ENCODE measurements at places on chromosomes 3 and 15.

DNA sequence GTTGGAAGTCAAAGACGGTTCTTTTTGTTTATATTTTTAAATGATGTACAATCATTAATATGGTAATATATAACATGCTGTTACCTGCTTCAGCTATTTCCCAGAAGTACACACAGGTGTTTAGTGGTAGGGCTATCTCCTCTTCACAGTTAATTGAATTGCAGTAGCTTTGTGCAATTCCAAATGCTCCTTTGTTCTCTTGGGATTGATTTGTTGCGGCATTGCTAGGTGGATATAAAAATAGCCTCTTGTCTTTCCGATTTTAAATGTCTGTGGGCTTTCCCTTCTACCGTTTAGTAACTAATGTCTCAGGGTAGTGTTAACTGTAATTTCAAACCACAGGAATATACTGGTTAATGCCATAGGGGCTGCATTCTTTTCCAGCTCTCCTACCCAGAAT lies 307.6 kb upstream of the SLITRK3 start:
- DNase-seq, result no peak

DNA sequence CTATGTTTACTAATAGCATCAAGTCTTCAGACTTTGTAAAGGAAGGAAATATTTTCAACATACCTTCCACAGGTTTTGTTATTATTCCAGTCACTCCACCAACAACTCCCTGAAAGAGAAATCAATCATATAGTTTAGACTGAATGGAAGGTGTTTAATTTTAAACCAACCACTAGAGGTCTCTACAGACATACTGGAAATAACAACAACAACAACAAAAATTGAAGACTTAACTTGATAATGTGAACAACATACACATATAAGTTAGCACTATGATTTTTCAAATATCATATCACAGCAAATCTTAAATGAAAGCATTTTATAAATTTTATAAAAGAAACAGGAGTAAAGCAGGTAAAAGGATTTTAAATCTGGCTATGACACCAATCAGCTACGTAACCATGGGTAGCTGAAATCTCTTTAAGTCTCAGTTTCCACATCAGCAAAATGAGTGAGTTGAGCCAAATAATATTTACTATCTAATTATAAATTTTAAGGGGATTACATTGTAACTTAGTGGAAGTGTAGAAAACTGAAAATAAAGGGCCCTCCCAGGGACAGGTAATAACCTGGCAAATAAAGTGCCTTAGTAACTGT lies 188.2 kb downstream of the VPS13C start:
- DNase-seq, result no peak

DNA sequence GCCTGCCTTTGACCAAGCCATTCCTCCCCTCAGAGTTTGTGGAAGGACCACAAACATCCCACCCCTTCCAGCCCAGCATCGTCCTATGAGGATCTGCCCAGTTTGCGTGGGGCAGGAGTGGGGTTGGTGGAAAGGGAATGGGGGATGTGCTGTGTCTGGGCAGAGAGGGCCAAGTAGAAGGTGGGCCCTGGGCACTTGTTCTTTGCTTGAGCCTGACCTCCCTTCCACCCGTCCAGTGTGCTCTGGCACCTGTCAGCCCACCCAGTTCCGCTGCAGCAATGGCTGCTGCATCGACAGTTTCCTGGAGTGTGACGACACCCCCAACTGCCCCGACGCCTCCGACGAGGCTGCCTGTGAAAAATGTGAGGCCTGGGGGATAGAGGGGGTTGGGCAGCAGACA lies 10.3 kb downstream of the SPINT1 start:
- no peak for DNase-seq

- DNase-seq, result no peak
Observed at GRCh38 chr15:96041982-96042733, 288.3 kb upstream of the NR2F2 start.

- no peak for DNase-seq
Observed at GRCh38 chr3:16309558-16309957, 44.5 kb downstream of the OXNAD1 start.

DNA sequence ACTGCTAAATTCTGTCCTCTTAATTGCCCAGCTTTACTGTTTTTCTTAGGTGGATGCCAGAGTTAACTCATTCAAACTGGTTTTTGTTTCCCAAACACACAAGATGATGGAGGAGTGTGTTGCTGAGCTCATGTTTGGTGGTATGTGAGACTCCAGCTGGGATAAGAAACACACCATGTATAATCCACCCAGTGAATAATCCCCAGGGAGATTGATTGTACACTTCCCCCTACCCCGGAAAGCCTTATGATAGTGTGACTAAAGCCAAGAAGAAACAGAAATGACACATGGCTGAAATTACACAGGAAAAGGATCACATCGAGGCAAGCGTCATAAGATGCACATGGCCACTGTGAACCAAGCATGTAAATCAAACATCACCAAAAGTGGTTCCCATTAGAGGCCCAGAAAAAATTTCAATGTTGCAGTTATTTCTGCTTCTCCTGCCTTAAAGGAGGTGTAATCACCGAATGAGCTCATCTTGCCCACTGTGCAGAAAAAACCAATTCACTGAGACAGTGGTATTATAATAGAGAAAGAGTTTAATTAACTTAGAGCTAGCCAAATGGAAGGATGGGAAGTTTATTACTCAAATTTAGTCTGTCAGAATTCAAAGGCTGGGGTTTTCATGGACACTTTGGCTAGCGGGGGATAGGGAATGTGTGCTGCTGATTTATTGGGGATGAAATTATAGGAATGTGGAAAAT lies 56.7 kb upstream of the MAGI1 start:
- DNase-seq, result no peak

DNA sequence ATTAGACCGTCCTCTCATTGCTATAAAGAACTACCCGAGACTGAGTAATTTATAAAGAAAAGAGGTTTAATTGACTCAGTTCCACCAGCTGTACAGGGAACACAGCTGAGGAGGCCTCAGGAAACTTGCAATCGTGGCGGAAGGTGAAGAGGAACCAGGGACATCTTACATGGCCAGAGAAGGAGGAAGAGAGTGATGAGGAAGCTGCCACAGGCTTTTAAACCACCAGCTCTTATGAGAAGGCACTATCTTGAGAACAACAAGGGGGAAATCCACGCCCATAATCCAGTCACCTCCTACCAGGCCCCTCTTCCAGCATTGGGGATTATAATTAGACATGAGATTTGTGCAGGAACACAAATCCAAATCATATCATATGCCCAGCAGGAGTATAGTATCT lies 138.5 kb downstream of the ALCAM start:
- no peak for DNase-seq

DNA sequence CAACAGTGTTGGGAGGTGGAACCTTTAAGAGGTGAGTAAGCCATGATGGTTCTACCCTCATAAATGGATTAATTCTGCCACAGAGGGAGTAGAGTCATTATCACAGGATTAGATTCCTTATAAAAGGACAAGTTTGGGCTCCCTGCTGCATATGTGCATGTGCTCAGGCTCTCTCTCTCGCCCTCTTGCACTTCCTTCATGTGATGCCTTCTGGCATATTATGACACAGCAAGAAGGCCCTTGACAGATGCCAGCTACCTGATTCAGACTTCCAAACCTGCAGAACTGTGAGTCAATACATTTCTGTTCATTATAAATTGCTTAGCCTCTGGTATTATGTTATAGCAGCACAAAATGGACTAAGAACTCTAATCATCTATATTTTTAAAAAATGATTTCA lies 205.3 kb downstream of the CTNNB1 start:
- no peak for DNase-seq

DNA sequence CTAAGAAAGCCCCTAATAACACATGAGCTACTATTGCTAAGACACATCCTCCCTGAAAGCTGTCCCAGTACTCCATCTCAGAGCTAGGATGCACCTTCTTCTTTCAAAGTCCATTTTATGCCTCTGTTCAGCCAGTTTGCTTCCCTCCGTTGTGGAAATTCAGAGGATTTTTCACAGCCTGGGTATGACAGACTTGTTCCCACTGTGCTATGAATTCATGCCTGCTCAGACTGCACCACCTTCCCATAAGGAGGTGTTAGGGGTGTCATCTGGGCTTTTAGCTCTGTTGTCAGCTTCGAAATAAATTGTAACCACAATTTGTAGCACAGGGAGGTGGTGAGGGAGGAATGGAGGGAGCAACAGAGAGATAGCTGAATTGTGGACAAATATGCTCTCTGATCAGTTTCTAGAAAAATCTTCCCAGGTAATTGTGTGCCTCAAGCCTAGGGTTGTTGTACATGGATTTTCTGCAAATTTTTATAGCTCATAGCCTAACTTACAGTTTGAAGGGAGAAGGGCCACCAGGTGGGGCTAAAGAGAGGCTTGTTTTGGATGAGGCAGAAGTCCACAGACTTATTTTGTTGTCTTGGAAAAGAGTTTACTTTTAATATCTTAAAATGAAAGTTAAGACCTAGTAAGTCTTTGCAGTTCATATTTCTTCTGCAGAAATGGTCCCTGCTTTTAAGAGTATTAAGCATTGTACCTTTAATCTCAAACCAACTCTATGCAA lies 462.0 kb downstream of the PDCD6IP start:
- DNase-seq, result no peak

GRCh38 chr3:57616233-57616632 lies 19.1 kb upstream of the ARF4 start:
- DNase-seq, result no peak

- DNase-seq, result no peak
Observed at GRCh38 chr3:157624801-157625200, 121.6 kb upstream of the VEPH1 start.

DNA sequence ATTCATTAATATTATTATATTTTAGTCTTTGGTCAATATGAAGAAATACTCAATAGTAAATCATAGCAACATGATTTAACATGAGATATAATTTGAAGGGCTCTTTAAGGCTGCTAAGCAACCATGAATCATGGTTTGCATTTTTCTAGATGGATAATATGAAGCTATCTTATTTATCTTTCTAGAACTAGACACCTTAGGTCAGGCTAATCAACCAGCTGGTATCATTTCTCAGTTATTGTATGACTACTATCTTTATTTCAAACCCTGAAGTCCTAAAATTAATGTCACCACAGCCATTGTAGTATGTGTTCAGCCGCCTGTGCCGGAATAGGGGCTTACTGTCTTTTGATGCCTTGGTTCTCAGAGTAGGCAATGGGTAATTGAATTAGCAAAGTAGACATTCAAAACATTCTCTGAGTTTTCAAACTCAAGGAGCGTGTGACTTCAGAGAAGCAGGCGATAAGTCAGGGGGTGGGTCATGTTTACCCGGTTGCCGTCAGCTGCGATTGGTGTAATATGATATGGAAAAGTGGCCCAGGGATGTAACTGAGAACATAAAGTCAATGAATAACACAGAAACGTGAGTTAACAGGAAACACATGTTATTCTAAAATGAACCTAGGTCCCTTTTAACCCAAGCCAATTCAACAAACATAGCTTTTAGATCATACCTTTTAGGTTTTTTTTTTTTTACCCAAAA lies 93.4 kb upstream of the CTDSPL start:
- DNase-seq, result no peak

GRCh38 chr3:77191640-77192039 lies 151.7 kb downstream of the ROBO2 start:
- DNase-seq, result no peak

GRCh38 chr15:81069356-81069755 lies 64.7 kb upstream of the CFAP161 start:
- no peak for DNase-seq

DNA sequence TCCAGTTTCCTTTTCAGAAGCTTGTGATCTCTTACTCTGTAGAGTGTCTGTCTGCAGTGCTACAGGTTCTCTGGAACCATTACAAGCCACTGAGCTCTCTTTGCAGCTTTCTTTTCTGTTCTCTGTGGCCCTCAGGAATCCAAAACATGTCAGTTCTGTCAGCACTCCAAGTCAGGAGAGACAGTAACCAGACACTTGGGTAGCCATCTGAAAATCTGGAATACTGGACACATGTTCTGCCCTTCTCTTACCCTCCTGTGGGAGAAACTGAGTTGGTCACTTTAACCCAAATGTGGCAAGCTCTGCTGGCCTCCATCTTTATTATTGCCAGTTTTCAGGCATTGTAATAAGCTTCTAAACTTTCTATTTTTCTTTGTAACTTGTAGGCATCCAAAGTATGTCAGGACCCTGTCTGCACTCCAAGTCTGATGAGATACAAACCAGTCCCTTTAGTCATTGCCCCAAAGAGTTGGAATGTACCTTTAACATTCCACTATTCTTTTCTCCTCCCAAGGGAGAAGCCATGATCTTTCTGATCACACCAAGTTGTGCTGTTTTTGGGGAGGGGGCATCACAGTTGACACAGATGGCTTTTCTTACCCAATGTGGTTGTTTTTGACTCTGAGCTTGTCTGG lies 183.7 kb downstream of the DPH6 start:
- DNase-seq, result no peak

- no peak for DNase-seq
Observed at GRCh38 chr3:60742606-60743145, 508.6 kb downstream of the FHIT start.

DNA sequence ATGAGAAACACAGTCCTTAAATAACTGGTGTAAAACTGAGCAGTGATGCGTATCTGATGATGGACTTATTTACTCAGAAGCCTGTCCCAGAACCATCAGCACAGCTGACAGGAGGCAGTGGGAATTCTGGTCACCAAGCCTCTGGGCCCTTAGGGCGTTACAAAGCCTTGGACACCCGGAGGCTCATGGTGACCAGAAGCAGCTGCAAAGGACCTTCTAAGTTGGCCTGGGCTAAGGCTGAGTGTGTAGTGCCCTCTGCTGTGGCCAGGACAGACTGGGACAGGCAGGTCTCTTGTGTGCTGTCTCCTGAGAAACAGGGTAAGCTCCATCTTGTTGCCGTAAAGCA lies 168.9 kb downstream of the ATP10A start:
- no peak for DNase-seq

GRCh38 chr3:184694133-184694665 lies 17.7 kb downstream of the MAGEF1 start:
- DNase-seq, result no peak

DNA sequence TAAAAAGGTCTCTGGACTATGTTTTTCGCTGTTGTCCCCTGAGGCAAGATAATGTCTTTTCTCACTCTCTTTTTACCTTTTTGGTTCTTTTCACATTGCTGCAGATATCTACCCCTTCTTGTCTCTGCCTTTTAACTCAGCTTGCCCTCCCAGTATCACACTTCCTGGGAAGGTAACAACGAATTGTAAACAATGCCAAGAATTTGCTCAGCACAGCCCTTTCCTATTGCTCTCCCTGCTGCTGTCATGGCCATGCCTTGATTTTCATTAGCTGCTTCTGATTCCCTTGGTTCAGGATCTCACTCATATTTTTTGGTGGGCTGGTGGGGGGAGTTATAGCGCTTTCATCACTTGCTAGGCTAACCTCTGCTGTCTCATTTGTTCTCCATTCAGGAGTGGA lies 123.1 kb upstream of the DPH6 start:
- DNase-seq, result no peak

GRCh38 chr3:73364517-73364916 lies 260.2 kb downstream of the PDZRN3 start:
- DNase-seq, result no peak

- DNase-seq, result no peak
Observed at GRCh38 chr3:116524453-116525210, 79.3 kb upstream of the LSAMP start.

- no peak for DNase-seq
Observed at GRCh38 chr3:67461667-67462142, 192.7 kb downstream of the SUCLG2 start.

- no peak for DNase-seq
Observed at GRCh38 chr15:43793647-43794046, 1.5 kb downstream of the SERF2 start.
